Fibroblast of gingiva (primary cell): ENCODE measurements at places on chromosomes 2 and 18.

- no peak for DNase-seq
Observed at GRCh38 chr2:5693287-5694201, 1.4 kb downstream of the SOX11 start.

- peak; percentile 39 for DNase-seq
Observed at GRCh38 chr2:64018701-64019082, 536 bp downstream of the VPS54 start.

- no peak for DNase-seq
Observed at GRCh38 chr2:220336771-220337170, 709.3 kb downstream of the SLC4A3 start.

DNA sequence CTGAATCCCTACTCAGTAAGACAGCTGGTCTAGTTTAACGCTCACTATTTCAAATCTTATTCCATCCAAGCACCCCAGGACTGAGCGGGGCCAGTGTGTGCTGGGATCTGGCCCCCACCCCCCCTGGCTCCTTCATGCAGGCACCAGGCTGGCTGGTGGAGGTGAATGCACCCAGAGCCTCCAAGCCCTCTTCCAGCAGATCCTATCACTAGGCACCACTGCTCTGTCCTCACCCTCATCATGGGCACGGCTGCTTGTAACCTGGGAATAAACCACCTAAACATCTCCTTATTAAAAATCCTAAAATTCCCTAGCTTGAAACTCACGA, 194.3 kb downstream of the ARL4C start:
- DNase-seq = no peak

DNA sequence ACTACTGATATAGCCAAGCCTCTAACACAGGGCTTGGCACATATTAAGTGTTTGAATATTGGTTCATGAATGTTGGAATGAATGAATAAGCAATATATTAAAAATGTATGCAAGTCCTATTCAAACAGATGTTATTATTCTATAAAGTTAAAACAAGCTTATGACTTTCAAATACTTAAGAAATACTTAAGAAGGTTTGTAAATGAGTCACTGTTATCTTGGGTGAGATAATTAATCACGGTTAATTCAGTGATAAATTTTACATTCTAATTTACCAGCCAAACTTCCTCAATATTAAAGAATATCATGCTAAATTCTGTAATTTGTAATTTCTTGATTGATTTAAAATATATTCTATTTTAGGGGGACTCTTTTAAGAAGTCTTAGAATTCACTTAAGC, 74.8 kb downstream of the RBMS1 start:
- DNase-seq = no peak

- no peak for DNase-seq
Observed at GRCh38 chr18:49859021-49859359, 45.7 kb upstream of the ACAA2 start.

- DNase-seq = peak; percentile 44
Observed at GRCh38 chr2:214244847-214245246, 166.0 kb upstream of the VWC2L start.

DNA sequence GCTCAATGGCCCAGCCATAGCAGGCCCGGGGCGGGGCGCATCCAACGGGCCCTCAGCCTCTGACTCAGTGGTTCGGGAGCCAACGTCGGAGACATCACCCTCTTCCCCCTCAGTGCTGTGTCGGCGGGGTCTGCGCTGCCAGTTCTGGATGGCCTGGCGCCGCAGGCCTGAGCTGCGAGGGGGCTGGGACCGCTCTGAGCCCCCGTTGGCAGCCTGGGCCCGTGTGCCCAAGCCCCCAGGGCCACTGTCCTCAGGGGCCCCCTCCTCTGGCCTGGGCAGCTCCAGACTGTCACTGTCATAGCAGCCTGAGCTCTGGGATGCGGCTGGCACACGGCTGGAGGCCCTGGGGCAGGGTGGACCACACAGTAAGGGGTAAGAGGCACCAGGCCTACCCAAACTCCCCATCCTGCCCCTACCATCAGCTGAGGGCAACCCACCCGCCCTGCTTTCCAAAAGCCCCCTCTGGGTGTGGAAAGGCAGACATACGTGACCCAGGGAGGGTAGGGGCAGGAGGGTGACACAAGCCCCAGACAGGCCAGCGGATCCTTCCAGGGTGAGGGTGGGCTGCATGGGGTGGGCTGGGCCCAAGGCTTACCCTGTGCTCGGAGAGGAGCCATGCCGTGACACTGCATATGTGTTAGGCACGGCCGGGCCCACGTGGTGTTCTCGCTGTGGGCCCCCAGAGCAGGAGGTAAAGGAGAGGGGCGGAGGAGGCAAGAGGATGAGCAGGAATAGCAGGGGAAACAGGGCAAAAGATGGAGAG, 18.8 kb downstream of the FBXO41 start:
- no peak for DNase-seq

GRCh38 chr2:114261366-114261765, 181.1 kb upstream of the DPP10 start:
- no peak for DNase-seq

- DNase-seq = no peak
Observed at GRCh38 chr2:46849046-46849715, 66.4 kb downstream of the MCFD2 start.

DNA sequence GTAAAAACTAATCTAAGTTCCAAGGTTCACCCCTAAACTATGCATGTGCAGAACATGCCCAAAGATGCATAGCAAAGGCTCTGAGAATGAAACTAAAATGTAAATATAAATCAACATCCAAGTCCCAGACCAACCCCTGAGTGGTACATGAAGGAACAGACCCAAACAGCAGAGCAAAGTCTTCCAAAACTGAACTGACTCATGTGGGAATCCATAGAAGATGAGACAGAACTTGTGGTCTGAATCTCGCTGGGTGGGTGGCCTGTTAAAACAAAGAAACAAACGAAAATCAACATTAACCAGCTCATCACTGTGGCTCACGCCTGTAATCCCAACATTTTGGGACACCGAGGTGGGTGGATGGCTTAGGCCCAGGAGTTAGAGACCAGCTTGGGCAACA, 29.5 kb upstream of the ATRAID start:
- DNase-seq = peak; percentile 49

DNA sequence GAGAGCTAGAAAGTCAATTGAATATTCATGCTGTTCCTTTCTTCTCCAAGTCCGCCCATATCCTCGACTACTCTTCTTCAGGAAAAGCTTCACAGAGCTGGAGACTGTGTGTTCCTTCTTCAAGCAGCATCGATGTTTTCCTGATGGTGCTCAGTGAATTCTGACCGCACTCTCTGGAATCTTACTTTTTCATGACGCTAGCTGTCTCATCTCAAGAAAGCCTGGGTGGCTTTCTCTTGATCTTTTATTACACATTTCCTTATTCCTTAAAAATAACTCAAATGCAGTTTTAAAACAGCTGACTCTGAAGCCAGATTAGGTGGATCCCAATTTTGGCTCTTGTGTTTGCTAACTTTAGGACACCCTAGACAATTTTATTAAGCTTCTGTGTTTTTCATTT, 1245.1 kb upstream of the LRRTM1 start:
- no peak for DNase-seq

DNA sequence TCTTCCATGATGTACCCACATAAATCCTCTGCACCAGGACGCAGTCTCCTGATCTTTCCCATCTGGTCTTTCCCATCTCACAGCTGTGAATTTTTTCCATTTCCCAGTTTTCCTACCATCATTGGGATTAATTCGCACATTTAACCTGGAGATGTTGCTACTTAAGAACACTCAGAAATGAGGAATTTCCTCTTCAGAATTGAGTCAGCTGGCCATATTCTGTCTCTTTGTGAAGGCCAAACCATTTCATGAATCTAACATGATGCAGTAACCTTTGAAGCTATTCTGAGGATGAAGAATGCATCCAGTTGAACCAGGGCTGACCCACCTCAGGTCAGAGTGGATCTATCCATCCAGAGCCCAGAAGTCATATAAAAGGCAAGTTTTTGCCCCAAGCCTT, 326.8 kb downstream of the SETBP1 start:
- no peak for DNase-seq

DNA sequence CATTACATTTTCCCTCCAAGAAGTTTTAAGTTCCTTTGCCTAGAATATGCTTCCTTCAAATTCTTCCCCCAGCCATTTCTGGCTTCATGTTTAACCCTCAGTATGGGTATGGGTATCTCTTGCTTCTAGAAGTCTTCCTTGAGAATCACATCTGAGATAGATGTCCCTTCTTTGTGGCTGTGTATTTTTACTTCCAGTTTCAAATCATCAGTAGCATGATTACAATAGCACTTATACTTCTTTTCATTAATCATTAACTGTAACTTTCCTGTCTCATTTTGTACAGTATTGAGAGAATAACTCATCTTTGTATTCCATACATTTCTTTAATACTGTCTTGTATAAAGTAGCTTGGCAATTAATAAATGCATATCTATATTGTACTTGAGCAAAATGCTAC, 17.3 kb upstream of the PDE1A start:
- DNase-seq = no peak

- peak; percentile 62 for DNase-seq
Observed at GRCh38 chr2:178279142-178279541, 84.8 kb downstream of the OSBPL6 start.

- no peak for DNase-seq
Observed at GRCh38 chr2:137249463-137250130, 484.3 kb downstream of the THSD7B start.

- no peak for DNase-seq
Observed at GRCh38 chr18:2985628-2986027, 27.3 kb downstream of the LPIN2 start.

DNA sequence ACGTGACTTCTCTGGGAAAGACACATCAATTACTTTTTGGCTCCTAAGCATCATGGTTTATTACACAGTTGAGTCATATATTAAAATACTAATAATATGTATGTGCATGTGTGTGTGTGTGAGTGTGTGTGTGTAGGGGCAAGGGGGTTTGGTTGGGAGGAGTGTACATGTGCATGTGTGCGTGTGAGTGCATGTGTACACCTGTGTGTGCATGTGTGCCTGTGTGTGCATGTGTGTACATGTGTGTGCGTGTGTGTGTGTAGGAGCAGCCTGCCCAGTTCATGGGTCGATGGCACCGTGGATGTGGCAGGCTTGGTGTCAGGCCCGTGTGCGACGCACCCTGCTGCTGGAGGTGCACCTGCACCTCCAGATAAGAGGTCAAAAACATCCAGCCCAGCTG, 99.0 kb upstream of the SNTG2 start:
- no peak for DNase-seq

DNA sequence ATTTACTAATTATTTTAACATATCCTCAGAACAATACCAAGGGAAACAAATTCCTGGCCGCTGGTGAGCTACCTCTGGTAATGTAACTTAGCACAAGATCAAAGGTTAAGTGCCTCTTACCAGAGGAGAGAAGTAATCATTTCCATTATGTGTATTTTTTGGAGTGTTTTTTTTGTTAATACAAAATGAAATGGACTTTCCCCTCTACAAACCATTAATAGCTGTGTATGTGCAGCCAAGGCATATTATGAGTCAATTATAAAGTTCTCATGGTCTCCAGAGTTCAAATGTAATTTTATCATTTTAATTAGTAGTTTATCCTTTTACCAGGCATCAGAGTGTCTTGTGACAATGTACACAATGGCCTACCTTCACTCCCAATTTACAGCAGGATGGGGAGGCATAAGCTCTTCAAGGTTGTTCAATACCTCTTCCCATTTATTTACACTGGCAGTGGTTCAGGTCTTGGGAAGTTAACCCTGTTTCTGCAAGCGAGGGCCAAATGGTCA, 242.2 kb downstream of the TGIF1 start:
- no peak for DNase-seq

- peak; percentile 50 for DNase-seq
Observed at GRCh38 chr18:61322265-61322873, 10.9 kb upstream of the CDH20 start.

DNA sequence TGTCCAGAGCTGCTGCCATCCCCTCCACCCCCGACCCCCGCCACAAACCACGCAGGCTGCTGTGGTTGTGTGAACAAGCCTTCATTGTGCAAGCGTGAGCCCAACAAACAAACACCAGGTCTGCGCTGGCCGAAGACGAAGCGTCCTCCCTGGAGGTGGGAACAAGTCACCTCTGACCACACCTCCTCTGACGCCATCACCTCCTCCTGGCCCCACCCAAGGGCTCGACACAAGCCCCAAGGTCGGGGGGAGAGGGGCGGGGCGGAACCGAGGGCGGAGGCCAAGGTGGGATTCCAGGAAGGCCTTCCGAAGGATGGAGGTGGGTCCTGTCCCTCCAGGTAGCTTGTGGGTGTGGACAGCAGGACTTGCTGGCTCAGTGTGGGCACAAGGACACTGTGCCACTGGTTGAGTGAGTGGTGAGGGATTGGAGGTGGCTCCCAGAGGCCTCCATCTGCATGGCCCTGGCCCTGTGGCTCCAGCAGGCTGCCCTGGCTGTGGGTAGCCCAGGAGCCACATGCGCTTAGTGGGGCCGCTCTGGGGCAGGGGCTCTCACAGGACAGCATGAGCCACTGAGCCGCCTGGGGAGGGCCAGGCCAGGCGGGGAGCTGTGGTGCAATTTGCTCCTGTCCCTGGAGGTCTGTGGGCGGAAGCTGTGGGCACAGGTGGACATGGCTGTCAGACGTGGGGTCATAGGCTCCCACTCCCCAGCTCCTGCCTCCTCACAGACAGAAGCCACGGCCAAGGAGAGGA, 7.4 kb upstream of the GPR17 start:
- DNase-seq = no peak

DNA sequence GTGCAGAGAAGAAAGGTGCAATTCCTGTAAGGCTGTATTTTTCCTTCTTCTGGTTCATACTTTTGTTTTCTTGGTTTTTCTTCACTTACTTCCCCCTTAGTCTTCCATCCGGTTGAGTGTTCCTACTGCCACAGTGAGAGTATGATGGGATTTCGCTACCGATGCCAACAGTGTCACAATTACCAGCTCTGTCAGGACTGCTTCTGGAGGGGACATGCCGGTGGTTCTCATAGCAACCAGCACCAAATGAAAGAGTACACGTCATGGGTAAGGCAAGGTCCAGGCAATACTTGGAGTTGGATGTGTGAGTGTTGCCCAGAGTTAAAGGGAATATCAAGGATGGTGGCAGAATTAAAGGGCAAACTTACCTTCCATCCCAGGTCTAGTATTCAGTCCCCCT, 108.0 kb downstream of the DTNA start:
- DNase-seq = no peak

DNA sequence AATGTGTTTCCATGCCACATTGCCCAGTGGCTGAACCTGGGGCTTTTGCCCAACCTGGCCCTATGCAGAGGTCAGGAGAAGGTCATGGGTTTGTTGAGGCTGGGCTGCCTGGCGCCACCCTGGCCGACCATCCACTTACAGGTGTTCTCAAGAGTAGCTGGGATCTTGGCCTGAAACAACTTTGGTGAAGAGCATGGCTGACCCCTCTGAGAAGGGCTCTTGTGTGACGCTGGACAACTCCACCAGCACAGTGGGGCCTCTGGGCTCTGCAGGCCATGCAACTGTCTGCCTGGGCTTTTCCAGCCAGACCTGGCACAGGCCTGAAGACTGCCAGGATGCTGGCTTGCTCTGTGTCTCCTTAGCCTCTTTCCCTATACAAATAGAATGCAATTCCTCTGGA, 76.4 kb upstream of the ZNG1B start:
- DNase-seq = no peak
